Activated CD4-positive, alpha-beta T cell treated with anti-CD3 and anti-CD28 coated beads, Interleukin-2, amount 10 ng/mL, durations not matched to agents 7 days and 5 days (primary cell): ENCODE measurements at places on chromosomes 11 and 22. TPM values are rescaled to one million over a fixed set of nuclear protein-coding genes. Genes with fewer than 3 reads are reported as not detected.

Gene MMP8
- not detected for total RNA-seq

Gene CLDN5
- 0.40 TPM for total RNA-seq

Gene NPTXR
- total RNA-seq, result 1.2 TPM

DNA sequence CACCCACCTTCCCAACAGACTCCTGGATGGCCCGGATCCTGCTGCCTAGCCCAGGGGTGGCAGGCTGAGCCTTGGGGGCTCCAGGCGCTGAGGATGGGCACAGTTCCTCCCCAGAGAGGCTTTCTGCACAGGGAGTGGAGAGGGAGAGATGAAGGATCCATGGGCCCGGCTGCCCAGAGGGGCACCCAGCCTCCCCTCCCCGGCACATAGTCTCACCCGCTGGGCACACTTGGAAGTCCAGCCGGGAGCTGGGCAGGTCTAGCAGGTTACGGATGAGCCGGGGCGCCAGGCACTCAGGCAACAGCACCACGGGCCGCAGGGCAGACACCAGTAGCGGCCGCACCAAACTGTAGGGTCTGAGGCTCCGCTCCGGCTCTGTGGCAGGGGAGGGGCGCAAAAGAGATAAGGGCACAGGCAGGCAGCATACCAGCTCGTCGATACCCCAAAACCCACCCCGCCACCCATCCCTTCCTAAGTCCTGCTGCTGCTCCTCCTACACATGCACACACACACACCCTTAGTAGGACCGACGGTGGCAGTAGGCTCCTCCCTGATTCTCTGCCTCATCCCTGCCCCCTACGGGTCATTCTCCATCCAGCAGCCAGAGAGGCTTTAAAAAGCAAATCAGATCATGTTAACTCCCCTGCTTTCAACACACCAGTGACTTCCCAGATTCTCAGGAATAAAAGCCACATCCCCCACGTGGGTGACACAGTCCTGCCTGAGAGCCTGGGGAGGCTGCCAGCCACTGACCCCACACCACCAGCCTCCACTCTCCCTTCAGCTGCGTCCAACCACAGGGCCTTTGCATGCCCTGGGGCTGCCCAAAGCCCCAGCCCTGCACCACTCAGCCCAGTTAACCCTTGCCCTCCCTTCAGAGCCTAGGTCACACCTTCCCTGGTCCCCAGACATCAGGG, 6.5 kb upstream of the MFNG start:
- peak; percentile 66 for DNase-seq

GRCh38 chr11:95939091-95939490, 15.2 kb upstream of the MTMR2 start:
- no peak for DNase-seq
